ENCODE measurements at places on chromosomes 7 and 10.

DNA sequence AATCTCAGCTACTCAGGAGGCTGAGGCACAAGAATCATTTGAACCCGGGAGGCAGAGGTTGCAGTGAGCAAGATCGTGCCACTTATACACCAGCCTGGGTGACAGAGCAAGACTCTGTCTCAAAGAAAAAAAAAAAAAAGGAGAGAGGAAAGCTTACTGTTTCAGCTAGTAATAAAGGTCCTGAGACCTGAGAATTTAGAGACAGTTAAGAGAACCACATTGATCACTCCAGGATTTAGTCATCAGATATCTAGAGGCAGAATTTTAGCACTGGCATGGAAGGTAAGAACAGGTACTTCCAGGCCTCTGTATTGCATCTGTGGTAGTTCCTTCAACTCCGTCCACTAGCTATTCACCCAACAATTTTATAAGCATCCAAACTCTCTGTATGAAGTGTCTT lies 7.8 kb downstream of the COG5 start:
- DNase-seq = no peak

DNA sequence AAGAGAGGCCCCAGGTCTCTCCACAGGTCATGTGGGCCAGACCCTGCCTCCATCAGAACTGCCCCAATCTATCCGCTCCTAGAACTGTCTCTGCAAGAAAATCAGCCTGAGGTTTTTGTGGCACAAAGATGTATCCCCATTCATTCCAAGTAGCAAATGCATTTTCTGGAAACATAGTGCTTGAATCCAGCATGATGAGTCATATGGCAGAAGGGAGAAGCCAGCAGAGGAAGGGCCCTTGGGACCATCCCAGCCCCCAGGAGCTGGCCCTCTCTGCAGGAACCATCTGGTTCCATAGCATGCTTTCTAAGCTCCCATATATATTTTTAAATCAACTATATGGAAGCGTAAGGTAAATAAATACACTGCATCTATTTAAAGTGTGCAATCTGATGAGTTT lies 563.2 kb downstream of the GALNT17 start:
- DNase-seq = no peak

- peak; percentile 21 for DNase-seq
Observed at GRCh38 chr7:29987811-29988317, 1.7 kb downstream of the SCRN1 start.

DNA sequence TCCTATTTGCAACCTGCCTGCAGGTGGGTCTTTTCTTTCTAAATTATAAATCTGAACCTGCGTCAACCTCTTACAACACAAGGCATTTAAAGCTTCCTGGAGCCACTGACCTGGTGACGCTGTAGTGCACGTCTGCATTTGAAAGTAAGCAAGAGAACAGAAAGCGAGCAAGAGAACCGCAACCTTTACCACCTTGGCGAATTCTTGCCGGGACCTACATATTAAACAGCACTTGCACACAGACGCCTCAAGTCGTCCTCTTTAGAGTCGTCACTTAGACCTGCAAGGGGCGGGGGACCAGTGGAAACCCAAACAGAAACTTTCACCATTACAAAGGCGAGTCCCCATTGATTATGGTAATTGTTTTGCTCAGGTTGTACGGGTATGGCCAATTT lies 9.5 kb downstream of the GLI3 start:
- peak; percentile 31 for DNase-seq

- DNase-seq = no peak
Observed at GRCh38 chr10:6780008-6780677, 200.1 kb upstream of the PRKCQ start.

DNA sequence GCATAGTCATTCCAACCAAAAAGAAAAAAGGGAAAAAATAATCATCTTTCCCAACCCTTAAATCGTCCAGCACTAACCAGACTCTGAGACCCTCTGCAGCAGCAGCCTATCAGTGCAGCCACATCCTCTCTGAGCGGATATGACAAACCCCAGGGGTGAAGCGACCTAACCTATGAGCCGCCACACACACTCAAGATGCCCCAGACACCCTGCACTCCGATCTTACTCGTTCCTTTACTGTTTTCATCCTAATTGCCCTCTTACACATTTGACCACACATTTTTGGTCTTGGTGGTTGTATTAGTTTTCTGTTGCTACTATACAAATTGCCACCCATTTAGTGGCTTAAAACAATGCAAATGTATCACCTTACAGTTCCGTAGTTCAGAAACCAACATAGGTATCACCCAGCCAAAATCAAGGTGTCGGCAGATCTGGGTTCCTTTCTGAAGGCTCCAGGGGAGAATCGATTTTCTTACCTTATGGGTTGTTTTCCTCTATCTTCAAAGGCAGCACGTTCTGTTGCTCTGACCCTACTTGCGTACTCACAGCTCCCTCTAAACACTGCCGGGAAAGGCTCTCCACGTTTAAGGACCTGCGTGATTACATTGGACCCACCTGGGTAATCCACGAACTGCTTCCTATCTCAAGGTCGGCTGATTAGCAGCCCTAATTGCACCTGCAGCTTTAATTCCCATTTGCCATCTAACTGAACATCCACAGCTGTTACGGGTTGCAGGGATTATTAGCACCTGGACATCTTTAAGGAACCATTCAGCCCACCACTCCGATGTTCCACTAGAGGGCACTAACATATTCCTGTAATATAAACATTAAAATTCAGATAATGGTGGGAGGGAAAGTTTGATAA lies 37.3 kb upstream of the PRSS1 start:
- DNase-seq = no peak

DNA sequence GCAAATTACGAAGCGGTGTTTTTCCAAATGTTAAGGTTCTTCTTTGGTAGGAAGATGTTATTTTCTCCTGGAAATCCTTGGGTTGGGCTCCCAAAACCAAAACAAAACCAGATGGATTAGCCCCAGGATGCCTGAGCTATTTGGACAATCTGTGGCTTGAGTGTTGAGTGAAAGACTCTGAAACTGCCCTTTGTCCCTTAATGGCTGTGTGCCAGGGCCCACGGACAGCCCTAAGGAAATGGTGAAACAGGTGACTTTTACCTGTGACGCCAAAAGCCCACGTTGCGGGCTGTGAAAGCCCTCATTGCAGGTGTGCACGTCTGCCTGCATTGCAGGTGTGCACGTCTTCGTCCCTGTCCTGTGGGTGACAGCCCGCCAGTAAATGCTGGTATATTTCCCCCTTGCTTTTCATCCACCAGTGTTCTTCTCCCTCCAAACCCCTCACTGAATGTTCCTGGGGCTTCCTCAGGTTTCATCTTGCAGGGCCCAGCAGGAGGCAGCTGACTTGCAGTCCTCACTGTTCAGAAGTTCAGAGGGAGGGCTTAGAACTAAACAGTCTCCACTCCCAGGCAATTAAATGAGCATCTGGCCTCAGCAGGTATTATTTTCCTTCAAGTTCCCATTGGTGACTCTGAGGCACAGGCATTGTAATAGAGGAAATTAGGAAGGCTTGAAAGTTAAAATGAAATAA lies 10.7 kb downstream of the PFKP start:
- no peak for DNase-seq

DNA sequence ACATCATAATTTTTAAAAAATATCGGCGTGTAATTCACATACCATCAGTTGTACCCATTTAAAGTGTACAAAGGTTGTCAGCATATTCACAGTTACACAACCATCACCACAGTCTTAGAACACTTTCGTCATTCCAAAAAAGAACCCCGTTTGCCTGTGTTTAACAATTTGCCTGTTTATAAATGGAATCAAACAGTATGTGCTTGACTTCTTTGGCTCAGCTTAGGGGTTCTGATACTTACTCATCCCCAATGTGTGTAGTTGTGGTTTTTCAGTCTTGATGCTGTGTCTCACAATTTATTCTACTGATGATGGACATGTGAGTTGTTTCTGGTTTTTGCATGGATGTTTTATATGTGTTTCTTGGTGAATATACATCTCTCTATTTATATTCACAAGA lies 50.0 kb downstream of the PRPF18 start:
- DNase-seq = no peak

GRCh38 chr7:139722604-139723003 lies 55.2 kb downstream of the HIPK2 start:
- no peak for DNase-seq

GRCh38 chr10:128173386-128173785 lies 47.2 kb upstream of the MKI67 start:
- no peak for DNase-seq

DNA sequence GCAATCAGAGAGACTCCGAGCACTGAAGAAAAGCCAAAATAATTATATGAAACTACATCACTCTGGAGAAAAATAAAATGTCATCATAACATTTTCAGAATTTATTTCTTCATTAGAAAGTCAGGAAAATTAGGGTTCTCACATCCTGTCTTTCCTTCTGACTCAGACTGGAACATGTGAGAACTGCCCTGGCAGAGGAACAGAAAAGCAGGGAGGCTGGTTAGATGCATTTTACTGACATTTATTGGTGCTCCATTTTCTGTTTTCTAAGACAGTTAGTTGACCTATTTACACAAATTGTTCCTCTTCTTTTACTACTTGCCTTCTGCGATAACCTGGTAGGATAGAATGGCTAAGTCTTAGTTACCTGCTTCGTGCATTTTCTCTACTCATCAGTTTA lies 58.6 kb upstream of the ANK3 start:
- no peak for DNase-seq

GRCh38 chr10:47056247-47056510 lies 145.0 kb downstream of the PTPN20 start:
- no peak for DNase-seq

DNA sequence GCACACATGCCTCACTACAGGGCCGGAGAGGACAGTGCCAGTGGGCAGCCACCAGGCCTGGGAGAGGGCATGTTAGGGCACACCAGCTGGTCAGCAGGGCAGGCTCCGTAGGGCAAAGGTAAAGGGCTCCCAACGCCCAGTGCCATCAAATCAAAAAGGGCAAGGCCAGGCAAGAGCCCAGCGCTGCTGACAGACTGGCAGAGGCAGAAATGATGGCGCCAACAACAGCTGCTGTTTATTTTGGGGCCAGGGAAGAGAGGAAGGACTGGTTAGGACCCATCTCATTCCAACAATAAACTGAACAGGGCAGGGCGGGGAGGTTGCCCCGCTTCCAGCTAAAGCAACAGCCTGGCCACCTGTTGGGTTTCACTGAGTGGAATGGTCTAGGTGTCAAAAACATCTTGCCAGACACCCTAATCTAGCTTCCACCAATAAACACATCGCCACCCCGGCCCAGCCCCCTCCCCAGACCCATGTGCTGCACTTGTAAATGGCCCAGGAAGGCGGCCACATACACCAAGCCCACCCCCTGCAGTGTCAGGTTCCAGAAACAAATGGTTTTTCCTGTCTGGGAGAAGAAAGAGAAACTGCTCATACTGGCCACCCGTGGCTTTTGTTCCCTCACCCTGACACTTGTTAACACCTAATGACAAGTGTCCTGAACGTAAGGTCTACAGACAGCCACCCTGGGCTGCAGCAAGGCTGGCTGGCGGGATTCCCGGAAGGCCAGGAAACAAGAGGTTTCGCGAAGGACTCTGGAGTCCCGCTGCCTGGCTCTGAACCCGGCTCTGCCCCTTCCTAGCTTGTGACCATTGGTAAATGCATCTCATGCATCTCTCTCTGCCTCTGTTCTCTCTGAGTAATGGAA lies 15.3 kb downstream of the SH3PXD2A start:
- no peak for DNase-seq

DNA sequence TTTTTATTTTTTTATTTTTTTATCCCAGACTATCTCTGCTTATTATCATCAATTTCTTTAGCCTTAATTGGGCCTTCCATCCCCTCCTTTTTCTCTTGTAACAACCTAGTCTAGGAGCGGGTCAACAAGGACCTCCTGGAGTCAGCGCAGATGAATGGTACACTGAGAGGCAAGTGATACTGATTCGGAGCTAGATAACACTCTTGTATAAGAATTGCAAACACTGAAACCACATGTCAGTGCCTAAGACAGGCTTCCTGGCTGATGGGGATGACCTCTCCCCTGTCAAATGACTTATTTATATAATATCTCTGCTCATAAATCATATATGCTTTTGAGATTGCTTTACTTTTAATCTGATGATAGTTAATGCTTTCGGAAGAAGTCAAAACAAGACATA lies 22.7 kb downstream of the BPGM start:
- no peak for DNase-seq

- DNase-seq = no peak
Observed at GRCh38 chr7:92624298-92624996, 34.3 kb upstream of the FAM133B start.

DNA sequence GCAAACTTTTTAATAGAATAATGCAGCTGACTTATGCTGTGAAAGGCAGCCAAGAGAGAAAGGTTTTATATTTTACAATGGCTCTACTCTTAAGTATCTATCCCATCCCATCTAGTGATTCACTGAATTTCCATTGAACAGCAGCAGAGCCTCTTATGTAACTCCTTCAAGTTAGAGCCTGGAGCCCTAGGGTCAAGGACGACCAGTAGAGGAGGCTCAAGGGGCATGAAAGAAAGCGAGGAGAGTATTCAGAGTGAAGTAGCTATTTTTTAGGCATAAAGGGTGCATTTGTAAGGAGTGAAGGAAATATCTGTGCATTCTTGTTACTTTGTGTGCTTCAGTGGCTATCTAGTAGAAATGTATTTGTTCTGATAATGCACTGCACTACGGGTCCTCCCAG lies 180.2 kb upstream of the TPK1 start:
- no peak for DNase-seq

GRCh38 chr10:89648074-89648473 lies 3.0 kb upstream of the PANK1 start:
- DNase-seq = no peak

- DNase-seq = no peak
Observed at GRCh38 chr10:75211007-75211691, 553 bp downstream of the VDAC2 start.

DNA sequence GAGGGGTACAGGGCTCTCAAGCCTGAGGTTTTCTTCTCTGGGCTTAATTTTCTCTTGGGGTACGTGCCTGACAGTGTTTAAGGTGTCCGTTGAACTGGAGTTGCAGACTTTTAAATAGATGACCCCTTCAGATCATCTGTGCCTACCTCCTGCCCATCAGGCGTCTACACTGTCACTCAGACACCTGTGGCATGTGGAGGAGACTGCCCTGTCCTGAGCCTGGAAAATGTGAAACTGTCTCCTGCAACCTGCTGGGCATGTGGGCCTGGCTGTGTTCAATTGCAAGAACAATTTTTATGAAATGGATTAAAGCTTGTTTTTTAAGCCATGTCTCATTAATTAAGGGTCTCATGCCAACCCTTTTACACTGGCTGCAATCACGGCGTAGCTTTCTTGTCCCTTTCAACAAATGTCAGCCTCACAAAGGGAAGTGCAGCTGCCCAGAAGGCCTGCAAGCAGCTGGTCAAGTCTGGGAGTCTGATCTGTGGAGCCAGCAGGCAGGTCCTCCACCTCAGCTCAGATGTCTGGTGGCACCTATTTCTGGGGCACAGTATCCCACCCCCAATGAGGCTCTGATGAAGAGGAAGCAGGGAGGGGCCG lies 8.8 kb downstream of the ATP5MF start:
- DNase-seq = no peak

GRCh38 chr10:1198453-1199344 lies 142.5 kb downstream of the WDR37 start:
- DNase-seq = no peak
